ENCODE measurements at places on chromosomes 1 and 21.

- no peak for DNase-seq
These were observed 84.5 kb upstream of the C1orf21 start for GRCh38 chr1:184302346-184302745.

DNA sequence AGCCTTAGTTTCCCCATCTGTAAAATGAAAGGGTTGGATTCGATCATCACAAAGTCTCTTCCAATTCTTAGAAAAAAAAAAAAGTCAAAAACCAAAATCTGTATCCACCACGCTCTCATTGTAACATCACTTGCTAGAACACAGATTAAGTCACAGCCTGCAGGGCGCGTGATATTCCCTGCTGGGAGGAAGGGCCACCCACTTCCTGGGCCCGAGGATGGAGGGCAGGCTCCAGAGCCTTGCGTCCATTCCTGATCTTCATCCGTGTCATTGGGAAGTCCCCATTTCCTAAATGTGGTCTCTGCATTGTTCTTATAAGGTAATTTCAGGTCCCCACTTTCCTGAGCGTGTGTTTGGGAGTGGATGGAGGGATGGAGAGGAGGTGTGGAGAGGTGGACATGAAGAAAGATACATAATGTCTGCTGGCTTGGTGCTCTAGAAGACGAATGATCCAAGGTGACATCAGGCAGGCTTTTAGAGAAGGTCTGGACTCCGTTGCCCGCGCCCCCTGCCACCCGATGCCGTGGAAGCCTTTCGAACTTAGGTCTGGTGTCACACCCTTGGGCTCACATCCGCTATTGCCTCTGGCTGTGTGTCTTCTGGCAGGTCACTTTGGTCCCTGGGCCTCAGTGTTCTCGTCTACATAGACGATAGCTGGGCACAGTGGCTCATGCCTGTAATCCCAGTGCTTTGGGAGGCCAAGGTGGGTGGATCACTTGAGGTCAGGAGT is 56.1 kb downstream of the ATP5PO start:
- DNase-seq: no peak

- no peak for DNase-seq
These were observed 60.8 kb downstream of the NDUFS5 start for GRCh38 chr1:39086865-39087409.

DNA sequence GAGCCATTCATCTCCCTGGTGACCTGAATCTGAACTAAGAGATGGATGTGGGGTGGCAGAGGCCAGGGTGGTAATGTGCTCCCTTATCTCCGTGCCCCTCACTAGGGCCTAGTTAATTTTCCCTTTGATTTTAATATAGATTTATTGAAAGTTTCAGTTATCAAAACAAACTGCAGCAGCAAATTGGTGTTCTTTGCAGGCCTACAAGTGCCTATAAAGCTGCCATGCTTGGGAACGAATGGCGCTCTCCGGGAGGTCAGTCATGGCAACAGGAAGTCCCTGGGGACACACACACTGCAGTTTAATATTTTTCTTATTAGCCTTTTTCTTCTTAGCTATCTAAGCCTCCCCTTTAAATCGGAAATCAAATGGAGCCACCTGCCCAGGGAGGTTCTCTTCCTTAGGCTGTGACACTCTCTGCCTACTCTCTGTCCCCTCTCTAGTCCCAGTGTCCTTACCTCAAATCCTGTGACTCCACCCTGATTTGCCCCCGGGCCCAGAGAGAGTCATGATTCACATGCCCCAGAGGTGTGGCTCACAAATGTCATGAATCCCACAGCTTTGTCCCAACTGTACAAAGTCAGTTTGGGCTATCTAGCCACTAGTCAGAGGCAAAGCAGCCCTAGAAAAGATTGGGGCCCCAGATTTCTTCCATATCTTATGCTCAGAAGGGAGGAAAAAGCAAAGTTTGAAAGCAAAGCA is 4.3 kb upstream of the ERI3 start:
- no peak for DNase-seq

DNA sequence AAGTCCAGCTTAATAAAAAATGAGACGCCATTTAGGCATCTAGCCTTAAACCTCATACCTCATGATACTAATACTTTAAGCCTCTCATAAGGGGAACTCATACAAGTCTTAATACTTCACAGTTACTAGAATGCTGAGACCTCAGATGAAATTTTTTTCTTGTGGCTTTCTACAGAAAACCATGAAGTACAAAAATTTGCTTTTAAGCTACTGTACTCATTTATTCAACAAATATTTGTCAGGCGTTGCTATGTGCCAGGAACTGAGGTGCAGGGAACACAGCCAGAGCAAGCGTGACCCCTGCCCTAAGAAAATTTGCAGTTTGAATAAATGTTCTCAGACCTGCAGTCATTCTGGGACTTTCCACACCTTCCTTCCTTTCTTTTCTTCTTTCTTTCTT is 150.6 kb downstream of the MRPL39 start:
- DNase-seq: no peak

- no peak for DNase-seq
These were observed 4.6 kb upstream of the TRPM2 start for GRCh38 chr21:44348861-44349260.

DNA sequence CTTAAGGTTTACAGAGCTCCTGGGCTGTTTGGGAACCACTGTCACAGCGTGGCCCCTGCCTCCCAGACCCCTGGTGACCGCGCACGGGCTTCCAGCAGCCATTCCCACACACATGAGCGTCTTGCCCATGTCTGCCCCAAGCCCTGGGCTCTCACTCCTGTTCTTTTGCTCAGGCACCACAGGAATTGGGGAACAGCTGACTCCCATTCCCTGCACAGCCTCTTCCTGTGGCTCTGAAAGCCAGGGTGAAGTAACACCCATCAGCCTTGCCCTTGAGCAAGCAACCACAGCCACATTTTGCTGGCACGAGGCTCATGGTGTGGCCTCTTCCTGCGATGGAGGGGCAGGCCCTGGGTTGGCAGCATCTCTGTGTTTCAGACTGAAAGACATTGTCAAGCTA is 14.3 kb upstream of the GPR157 start:
- DNase-seq: no peak

DNA sequence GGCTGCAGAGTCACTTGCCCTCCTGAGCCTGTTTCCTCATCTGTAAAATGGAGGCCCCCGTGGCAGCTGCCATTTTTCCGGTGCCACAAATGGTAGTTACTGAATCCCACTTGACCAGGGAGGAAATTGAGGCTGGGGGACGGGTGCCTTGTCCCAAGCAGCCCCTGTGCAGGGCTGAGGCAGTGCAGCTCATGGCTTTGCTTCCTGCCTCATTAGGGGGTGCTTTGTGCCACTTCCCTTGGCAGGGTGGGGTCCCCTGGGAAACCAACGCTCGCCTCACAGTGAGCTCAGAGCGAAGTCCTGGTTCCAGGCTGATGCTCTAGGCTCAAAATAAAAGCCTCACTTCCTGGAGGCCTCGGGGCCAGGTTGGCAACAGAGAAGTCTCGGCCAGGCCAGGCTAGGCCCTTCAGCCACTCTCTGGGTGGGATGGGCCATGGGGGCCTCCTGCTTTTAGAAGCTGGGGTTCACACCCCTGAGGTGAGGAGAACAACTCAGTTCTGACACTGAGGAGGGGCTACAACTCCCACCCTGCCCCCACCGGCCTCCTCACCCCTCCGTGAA is 6.8 kb downstream of the LAPTM5 start:
- no peak for DNase-seq

DNA sequence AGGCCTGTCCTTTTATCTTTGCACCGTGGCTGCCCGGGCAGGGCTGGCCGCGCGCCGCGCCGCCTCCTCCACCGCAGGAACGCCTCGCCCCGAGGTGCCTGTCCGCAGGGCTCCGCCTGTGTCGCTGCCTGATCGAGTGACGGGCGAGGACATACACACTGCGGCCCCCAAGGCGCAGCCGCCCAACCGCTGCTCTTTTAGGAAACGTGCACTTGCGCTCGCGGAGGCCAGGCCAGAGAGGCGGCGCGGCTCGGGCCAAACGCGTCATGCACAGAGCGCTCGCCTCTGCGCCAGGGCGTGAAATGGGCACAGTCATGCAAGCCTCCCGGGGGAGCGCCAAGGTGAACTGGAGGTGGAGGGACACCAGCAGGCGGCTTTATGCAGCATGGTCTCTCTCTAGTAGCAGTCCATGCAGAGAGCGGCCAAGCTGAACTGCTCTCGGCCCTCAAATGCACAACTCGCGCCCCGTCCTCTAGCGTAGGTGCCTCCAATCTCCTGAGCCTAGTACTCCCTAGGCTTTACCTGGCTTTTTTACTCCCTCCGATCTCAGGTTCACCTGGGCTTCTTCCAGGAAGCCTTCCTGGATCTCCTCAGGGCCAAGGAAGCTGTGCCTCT is 12.9 kb downstream of the TRABD2B start:
- DNase-seq: no peak

- no peak for DNase-seq
These were observed 58.1 kb downstream of the SSBP3 start for GRCh38 chr1:54347955-54348699.

DNA sequence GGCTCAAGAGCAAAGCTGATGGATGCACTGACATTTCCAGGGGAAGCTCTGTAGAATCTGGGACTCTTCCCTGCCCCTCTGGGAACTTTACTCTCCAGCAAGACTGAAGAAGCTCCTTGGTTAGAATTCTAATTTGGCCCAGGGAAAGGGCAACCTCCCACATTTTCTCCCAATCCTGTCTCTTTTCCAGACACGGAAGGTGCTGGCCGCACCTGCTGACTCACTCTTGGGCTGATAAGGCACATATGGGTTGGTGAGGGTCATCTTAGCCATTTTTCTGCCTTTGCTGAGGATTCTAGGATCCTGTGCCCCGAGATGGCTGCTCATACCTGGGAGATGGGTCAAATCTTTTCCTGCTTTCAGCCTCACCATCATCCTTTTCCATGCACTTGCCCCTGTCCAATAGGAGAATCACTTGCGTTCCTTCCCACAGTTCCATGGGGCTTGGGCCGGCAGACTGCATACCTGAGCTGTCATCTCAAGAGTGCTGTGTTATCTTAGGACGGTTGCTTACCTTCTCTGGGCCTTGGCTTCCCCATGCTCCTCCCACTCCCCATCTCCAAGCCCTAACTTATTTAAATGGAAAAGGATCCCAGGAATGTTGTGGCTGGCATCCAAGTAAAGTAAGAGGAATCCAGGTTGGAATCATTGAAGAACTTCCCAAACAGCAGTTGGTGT is 1.3 kb downstream of the TINAGL1 start:
- no peak for DNase-seq

GRCh38 chr1:194919146-194919545 is 1689.1 kb downstream of the KCNT2 start:
- no peak for DNase-seq

- DNase-seq: no peak
These were observed 30.6 kb upstream of the IFNGR2 start for GRCh38 chr21:33372582-33372981.

DNA sequence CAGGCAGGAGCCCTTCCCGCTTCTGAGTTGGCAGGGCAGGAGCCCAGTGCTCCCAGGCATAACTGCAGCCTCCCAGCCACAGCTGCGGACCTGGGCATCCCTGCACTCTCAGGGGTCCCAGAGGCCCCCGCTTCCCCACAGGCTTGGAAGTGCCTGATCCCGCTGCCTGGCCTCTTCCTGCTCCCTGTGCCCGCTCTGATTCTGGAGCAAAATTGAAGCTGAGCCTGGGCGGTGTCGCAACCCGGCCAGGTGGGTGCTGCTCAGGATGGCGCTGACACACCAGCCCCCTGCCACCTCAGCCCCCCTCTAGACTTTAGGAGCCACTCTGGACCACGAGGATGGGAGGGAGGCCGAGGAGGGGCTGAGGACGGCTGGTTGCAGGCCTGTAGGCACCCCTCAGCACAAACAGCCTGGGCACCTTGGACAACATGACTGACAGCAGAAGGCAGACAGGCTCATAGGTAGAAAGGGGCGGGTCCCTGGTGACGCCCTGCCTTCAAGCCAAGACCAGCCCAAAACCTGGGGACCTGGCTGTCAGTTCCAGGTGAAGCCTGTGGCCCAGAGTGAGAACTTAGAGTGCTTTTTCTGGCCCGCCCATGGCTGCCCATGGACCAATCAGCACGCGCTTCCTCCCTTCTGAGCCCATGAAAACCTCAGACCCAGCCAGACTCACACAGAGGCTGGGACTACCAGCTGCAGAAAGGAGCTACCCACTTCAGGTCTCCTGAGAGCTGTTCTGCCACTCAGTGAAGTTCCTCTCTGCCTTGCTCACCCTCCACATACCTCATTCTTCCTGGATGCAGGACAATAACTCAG is 7.2 kb downstream of the HLCS start:
- DNase-seq: no peak

GRCh38 chr1:91527266-91527765 is 26.7 kb downstream of the CDC7 start:
- no peak for DNase-seq

- no peak for DNase-seq
These were observed 24.7 kb downstream of the SSBP3 start for GRCh38 chr1:54381524-54381923.

DNA sequence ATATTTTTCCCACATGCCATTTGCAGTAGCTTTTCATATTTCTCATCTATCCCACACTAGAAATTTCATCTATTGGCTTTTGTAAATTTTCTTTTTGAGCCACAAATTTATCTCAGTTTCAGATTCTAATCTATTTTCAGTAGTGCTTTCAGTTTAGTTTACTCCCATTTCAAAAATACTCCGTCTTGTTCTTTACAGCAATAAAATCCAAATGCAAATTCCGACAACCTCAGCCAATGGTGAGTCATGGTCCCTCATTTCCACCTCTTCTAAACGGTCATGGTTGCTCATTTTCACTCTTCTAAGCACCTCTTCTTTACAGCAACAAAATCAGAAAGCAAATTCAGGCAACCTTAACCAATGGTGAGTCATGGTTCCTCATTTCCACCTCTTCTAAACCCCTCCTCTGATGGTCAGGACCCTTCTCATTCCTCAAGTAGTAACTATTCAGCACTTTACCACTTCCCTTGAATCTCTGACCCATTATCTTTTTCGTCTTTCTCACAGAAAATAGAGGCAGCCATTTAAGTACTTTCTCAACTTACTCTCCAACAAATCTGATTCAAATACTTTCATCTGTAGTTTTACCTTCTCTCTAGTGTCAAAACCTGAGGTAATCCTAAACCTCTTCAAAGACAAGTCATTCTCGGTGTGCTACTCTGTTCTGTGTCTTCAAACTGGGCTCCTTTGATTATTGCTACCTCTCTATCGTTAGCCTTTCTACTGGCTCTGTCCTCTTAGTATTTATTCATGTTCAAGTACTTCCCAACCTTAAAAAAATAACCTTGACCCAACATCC is 34.4 kb downstream of the C21orf91 start:
- DNase-seq: no peak

DNA sequence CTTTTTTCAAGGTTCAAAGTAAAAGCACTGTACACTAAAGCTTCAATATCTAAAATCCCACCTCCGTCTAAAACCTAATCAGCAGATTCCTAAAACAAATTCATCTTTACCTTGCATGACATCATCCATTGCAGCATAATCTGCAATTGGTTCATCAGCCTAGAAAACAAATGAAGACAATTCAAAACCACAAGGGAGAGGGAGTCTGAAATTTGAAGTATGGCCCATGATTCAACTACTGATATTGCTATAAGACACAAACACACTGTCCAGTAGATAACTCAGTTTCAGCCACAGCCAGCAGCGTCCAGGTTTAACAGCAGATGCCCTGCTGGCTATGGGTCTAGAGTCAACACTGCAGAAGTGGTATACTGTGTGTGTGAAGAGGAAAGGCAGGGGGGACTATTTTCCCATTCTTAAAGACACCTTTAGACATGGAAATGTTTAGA is 17.9 kb upstream of the RAP1GAP start:
- no peak for DNase-seq
